Astrocyte of the cerebellum (primary cell): ENCODE measurements at places on chromosomes 12 and 14.

DNA sequence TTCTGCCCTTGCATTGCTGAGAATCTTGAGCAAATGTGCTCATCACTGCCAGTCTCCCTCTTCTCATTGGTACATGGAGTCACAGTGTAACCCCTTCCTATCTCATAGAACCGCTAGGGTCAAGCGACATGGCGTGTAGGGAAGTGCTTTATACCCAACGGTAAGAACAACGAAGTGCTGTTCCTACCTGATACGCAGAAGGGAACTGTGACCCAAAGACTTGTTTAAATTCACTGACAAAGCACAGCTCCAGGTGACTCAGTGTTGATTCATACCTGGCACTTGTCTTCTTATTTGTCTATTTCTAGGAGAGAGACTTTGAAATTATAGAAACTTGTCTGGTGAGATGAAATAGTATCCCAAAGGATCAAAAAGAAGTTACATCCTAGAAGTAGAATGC, 53.7 kb downstream of the FBXL14 start:
- DNase-seq: no peak

GRCh38 chr12:3046441-3047200, 30.6 kb upstream of the TSPAN9 start:
- no peak for DNase-seq

GRCh38 chr12:124786061-124786964, 77.4 kb downstream of the SCARB1 start:
- peak; percentile 78 for DNase-seq

- DNase-seq: no peak
Measured at GRCh38 chr12:7045913-7046312, 14.6 kb upstream of the C1S start.

DNA sequence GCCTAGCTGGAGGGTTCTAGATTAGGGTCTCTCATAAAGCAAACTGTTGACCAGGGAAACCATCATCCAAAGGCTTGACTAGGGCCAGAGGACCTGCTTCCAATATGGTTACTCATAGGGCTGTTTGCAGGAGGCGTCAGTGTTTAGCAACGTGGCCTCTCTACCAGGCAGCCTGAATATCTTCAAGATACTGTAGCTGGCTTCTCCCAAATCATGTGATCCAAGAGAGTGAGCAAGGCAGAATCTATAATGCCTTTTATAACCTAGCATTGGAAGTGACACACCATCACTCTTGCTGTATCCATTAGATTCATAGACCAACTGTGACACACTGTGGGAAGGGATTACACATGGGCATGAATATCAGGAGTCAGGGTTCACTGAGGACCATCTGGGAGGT, 17.3 kb downstream of the TPH2 start:
- no peak for DNase-seq

DNA sequence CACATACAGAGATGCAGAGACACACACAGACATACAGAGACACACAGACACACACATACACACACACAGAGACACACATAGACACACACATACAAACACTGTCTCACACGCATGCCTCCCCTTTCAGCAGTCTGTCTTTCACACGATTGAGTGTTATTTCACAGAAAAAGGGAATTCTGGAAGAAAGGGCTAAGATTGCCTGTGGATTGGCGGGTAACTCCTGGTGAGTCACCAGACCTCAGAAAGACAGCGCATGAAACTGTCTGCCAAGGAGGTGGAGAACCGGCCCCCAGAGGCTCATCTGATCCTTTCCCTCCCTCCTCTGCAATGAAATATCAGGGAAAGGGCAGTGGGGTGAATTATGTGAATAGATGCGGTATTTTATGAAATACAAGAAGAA, 127.2 kb upstream of the GSC start:
- peak; percentile 4 for DNase-seq

GRCh38 chr14:74704656-74705055, 8.2 kb downstream of the AREL1 start:
- no peak for DNase-seq

DNA sequence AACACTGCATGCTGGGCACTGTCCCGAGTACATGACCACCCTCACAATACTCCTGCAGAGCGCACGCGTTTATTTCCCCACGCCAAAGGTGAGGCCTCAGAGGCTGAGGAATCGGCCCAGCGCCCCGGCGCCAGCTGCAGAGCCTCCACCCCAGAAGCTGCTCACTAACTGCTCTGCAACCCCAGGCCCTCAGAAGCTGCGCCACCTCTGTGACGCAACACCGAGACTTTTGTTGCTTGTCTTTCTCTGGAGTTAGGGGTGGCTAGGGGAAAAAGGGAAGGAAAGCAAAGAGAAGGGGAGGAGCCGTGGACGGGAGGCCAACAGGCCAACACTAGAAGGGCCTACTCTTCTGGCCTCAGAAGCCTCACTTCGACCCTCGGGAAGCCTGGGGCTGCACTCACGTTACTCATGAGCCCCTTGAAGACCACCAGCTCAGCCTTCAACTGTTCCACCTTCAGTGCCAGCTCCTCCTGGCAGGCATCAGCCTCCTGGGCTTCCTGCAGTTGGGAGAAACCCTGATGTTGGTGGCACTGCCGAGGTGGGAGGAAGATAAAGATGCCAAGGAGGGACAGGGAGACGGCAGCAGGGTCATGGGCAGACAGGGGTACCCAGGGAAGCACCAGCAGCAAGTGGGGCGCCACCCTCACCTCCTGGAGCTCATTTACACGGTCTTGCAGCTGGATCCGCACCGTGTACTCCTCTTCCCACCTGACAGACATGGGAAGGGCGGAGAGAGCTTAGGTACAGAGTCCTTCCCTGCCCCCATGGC, 5.4 kb downstream of the IFFO1 start:
- DNase-seq: no peak

GRCh38 chr14:101235335-101236103, 325.8 kb upstream of the DIO3 start:
- no peak for DNase-seq

GRCh38 chr12:113346353-113346752, 11.4 kb upstream of the SLC8B1 start:
- DNase-seq: no peak

- DNase-seq: no peak
Measured at GRCh38 chr12:92136026-92136730, 9.5 kb downstream of the BTG1 start.

- DNase-seq: no peak
Measured at GRCh38 chr12:106760184-106760531, 14.3 kb upstream of the RIC8B start.

GRCh38 chr14:95701846-95702221, 12.1 kb downstream of the TCL1A start:
- no peak for DNase-seq

DNA sequence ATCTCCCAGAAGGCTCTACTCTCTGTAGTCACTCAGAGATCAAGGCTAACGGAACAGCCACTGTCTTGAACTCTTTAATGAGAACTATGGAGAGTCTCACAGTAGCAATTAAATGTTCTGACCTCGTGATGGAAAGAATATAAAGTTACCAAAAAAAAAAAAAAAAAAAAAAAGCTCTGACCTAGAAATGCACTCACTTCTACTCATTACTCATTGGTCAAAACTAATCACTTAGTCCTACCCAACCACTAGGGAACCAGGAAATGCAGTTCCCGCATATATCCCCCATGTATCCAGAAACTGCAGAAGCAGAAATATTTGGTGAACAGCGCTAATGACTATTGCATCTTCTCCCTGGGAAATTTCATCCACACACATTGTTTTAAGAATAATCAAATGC, 29.5 kb upstream of the C12orf76 start:
- no peak for DNase-seq

DNA sequence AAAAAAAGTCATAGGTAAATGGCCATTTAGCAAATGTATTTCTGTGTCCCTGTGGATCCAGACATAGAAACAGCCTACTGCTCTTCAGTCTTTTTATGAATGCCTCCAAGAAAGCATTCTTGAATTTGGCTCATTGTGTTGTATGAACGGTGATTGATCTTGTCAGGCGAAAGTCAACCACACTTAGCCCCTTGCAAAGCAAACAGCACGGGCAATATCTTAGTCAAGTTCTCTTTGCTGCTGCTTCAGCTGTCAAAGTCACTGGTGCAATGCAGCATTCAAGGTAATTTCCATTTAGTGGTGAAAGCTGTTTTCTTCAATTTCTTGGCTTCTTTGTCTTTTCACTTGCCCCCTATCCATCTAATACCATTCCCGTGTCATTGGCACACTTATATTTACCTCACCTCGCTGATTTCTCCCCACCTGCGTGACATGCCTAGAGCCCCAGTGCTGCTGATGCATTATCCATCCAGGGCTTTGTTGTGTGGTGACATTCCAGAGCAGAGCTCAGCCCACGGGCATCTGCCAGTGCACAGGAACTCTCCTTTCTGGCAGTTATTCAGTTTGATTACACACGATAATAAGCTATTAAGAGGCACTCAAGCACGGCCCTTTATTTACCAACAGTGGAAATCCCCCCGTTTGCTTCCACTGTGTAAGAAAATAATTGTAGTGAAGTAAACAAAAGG, 362.3 kb upstream of the NOVA1 start:
- no peak for DNase-seq

GRCh38 chr14:30195941-30196340, 268.3 kb upstream of the PRKD1 start:
- peak; percentile 67 for DNase-seq

DNA sequence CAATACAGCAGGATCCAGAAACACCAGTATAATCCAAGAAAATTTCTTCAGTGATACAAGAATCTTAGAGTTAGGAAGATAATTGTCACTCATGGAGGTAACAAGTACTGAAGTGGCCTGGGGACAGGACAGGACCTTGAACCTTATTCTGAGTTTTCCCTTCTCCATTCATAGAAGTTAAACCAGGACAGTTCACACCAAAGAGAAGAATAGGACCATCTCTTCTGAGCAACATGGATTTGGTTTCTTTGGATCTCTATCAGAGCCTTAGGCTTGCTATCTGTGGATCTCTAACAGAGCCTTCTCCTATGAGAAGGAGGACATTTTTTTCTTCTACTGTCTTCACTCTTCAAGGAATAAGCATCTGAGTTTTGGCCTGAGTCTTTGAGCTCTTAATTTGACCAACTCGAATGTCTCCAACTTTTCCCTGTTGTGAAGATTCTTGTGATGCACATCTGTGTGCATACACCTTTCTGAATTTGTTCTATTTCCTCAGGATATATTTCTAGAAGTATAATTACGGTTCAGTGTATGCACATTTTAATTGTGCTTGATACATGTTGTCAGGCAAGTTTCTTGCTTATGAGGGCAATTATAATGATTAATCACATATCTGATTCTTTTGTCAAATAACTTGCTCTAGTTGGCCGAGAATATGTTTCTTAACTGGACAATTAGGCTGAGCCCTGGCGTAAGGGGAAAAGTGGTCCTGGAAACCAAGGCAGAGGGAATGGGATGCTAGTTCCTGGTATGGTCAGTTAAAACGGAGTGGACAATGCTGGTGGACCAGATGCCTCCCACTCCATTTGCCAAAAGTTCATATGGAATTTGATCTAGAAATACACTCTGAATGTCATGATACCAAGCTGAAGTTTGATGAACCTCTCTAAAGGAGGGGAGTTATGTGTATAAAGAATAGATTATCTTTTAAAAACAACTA, 6.6 kb downstream of the KRT6A start:
- no peak for DNase-seq

GRCh38 chr12:94674835-94675234, 24.5 kb upstream of the TMCC3 start:
- DNase-seq: no peak

- no peak for DNase-seq
Measured at GRCh38 chr14:94673781-94674231, 61.6 kb downstream of the SERPINA3 start.

DNA sequence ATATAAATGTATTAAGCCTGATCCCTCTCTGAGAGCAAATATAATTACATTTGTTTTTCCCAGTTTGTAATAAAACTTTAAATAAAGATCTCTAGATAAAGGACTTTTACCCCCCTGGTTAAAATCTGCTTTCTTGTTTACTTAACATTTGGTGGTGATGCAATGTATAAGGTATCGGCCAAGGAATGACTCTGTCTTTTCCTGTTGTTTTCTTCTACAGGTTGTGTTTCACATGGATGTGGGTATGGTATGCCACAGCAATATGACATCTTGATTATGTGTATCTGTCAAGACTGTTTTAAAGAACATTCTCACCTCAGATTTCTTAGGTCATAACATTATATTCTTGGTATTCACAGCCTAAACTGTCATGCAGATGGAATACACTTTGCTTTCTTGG, 210.6 kb upstream of the NOVA1 start:
- DNase-seq: no peak

- peak; percentile 35 for DNase-seq
Measured at GRCh38 chr12:45130881-45131281, 80.0 kb upstream of the DBX2 start.
